ENCODE measurements at places on chromosomes 11 and 22.

GRCh38 chr22:37068859-37069258, 17.3 kb downstream of the KCTD17 start:
- no peak for DNase-seq

DNA sequence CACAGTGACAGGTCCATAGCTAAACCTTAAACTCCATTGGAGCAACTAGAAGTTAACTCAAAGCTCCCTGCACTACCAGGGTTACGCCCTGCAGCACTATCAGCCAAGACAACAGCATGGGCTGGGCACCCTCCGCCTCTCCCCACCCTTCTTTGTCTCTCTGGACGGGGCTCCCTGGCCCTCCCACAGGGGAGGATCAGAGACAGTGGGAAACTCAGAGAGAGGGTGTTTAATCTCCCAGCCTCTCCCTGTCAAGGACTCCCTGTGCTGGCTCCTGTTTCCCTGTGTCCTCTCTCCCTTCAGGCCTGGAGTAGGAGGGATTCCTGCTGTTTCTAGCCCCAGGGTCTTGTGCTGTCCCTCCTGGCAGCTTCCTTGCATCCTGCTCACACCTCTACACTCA, 56.9 kb upstream of the CSNK2A3 start:
- no peak for DNase-seq

DNA sequence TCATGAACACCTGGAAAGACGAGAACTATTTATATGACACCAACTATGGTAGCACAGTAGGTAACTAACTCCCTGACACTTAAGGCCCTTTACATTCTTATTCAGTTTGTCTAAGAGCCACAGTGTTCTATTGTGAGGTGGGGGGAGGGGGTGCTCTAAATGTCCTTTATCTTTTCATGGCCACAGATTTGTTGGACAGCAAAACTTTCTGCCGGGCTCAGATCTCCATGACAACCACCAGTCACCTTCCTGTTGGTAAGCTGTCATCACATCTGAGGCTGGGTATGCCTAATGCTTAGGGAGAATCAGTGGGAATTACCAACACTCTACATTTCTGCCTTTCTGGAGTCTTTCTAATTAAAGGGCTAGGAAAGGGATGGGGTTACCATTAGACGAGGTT, 30.7 kb downstream of the EHF start:
- DNase-seq = peak; percentile 52

DNA sequence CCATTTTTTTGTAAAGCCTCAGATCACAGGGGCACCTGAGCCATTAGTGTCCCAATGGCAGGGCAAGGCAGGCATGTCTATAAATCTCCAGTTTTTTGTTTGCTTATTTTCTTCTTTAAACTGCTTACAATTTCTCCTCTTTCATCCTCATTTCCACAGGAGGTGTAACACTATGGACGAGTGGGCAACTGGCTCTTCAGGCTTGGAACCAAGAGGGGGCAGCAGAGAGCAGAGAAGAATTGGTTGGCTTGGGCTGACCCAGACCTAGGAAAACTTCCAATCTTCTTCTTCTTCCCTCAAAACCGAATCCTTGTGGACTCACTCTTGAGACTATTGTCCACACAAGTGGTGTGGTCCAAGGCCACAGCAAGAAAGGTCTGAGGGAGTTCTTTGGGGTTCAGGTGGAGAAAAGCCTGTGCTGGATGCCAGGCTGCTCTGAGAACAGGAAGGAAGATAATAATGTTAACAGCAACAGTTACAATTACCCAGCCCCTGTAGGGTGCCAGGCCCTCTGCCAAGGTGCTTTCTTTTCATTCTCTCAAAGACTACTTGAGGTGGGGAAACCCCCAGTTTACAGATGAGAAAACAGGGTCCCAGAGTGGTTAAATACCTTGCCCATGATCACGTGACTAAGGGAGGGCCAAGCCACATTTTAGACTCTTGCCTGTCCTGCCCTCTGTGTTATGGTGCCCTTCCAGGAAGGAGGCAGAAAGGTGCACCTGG, 70.7 kb upstream of the E2F8 start:
- peak; percentile 55 for DNase-seq

DNA sequence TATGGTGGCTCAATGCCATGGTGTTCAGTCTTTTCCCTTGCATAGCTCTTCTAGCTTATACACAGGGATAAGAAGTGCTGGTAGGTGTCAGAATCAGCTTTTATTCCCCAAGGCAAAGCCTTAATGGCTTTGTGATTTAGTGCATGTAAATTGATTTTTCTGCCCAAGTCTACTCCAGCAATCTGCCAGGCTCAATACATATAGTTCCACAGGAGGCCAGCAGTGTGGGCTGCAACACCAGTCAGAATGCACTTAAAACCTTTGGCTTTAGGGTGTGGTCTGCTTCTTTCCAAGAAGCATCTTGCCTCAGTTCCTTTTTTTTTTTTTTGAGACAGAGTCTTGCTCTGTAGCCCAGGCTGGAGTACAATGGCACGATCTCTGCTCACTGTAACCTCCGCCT, 14.5 kb upstream of the CAPRIN1 start:
- no peak for DNase-seq

DNA sequence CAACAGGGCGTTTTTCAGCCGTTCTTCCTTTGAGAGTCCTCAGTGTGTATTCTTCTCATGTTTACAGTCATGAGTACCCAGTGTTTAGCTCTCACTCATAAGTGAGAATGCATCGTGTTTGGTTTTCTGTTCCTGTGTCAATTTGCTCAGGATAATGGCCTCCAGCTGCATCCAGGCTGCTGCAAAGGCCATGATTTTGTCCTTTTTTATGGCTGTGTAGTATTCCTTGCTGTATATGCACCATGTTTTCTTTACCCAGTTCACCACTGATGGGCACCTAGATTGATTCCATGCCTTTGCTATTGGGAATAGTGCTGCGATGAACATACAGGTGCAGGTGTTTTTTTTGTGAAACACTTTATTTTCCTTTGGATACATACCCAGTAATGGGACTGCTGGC, 23.5 kb downstream of the B3GAT1 start:
- no peak for DNase-seq

DNA sequence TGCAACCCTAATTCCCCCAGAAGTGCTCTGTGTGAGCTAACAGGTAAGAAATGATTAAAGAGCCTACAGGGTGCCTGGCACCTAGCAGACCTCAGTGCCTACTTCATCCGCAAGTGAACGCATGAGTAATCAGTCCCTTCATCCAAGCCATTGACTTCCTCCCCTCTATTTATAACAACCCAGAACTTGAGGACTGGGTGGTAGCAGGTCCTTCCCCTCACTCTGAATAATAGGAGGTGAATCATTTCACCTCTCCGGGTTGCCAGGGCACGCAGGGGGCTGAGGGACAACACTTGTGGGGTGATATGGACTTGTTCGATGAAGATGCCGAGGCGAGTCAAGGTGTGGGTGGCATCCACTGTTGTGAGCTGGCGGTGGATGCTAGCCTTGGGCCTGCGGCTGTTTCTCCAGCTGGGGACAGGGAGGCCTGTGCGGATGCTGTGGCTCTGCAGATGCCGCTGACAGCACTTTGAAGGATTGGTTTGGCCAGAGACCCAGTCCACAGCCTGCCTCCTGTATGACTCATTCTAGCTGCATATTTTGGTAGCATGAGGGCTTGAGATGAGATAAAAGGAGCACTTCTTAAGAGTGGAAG, 11.7 kb upstream of the SORL1-AS1 start:
- no peak for DNase-seq

DNA sequence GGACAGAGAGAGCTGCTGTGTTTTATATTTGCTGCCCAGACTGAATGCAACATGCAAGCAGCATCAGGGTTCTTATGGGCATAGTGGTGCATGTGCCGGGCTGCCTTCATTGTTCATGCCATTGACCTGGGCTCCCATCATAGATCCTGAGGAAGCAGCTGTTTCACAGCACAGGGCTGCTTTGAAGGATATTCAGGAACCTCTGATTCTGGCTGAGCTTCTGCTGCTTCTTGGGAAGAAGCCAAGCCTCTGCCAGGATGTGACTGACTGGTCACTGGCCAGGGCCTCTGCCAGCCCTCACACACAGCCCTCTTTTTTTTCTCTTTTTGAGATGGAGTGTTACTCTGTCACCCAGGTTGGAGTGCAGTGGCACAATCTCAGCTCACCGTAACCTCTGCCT, 43.3 kb downstream of the CYB5R2 start:
- no peak for DNase-seq

DNA sequence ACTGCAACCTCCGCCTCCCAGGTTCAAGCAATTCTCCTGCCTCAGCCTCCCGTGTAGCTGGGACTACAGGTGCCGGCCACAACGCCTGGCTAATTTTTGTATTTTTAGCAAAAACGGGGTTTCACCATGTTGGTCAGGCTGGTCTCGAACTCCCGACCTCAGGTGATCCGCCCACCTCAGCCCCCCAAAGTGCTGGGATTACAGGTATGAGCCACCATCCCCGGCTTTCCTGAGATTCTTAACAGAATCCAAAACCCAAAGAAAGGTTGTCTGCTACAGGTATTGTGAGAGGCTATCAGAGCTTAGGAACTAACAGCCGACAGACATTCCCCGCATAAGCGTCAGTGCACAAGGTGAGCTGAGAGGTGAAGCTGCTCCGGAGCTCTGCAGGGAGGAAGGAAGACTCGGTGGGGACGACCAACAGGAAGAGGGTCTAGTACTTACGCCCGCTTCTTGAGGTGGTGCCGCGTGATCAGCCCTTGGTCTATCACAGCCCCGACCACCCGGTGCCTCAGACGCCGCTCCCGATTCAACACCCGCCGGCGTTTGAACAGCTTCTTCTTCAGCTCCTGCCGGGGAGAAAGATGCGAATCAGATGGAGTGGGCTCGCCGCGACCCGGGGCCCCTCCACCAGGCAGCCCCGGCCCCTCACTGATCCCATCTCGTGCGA, 470 bp downstream of the C11orf98 start:
- DNase-seq = no peak

GRCh38 chr11:96943970-96944369, 554.2 kb downstream of the JRKL start:
- DNase-seq = no peak

- no peak for DNase-seq
These were observed 921 bp downstream of the TESMIN start for GRCh38 chr11:68750195-68751003.

- DNase-seq = no peak
These were observed 228.6 kb upstream of the DDI1 start for GRCh38 chr11:103807806-103808205.

- DNase-seq = no peak
These were observed 234.8 kb downstream of the GRIK4 start for GRCh38 chr11:120746376-120746775.

- DNase-seq = no peak
These were observed 4.3 kb upstream of the APOL6 start for GRCh38 chr22:35643991-35644390.

DNA sequence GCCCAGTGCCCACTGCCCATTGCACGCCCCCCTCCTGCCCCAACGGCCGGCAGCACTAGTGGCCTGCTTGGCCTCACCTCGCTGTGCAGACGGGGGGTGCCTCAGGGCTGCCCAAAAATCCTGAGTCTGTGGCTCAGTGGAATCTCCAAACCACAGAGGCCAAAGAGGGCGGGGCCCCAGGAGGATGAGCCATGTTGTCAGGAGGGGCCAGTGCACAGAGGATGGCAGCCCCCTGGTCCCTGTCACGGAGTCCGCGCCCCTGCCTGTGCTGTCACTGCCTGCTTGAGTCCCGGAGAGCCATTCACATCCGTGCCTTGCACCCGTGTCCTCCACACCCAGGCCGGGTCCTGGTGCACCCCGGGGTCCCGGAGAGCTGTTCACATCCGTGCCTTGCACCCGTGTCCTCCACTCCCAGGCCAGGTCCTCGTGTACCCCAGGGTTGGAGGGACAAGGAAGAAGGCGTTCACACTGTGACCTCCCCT, 36.4 kb upstream of the MUC5AC start:
- DNase-seq = no peak

GRCh38 chr11:35134403-35135148, 4.4 kb upstream of the CD44 start:
- DNase-seq = no peak

Data from spinal cord (tissue), 10 donors.